ENCODE measurements at places on chromosomes 12 and 14.

- no peak for DNase-seq
Observed at GRCh38 chr12:85322715-85323114, 42.7 kb downstream of the ALX1 start.

- DNase-seq: peak; percentile 62
Observed at GRCh38 chr14:104863131-104863862, 1.8 kb upstream of the CEP170B start.

DNA sequence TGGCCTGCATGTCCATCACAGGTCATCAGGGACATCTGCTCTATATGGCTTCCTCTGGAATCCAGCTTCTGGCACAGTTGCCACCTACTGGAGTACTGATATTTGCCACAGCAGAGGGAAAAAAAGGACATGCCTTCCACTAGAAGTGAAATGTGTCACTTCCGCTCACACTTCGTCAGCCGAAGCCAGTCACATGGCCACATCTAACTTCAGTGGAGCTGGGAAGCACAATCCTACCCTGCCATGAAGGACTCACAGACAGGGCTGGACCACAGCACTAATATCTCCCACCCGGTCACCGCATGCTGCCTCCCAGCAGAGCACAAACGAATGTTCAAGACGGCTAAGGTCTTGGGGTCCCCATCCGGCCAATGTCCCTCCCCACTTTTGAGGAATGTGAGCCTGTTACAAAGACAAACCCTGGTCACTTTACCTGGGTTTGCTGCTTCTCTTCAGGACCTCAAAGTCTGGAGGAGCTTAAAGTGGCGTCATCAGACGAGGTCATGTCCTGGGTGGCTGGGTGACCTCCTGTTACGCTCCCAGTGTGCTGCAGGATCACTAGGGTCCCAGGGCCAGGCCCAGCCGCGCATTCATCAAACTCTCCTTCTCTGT, 98.6 kb downstream of the GCH1 start:
- no peak for DNase-seq

- no peak for DNase-seq
Observed at GRCh38 chr14:38310420-38310995, 54.6 kb upstream of the CLEC14A start.

- DNase-seq: peak; percentile 15
Observed at GRCh38 chr14:102479107-102479506, 30.5 kb downstream of the ANKRD9 start.

DNA sequence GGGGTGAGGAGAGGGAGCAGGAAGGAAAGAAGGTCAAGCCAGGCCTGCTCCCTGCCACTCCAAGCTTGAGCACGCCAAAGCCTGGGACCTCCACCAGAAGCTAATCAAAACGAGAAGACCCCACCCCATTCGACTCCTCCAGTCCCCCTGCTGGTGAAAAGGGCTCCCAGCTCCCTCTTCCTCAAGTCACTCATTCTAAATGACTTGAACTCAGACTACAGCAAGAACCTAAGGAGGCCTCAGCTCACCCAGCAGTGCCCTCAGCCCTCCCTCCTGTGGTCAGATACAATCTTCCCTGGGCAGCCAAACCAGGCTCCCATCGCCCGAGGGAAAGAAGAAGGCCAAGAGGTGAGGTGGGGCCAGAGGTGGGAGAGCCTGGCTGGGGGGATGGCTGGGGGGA, 17.4 kb downstream of the HDAC7 start:
- DNase-seq: no peak

- peak; percentile 90 for DNase-seq
Observed at GRCh38 chr12:124906606-124907261, 7.7 kb downstream of the UBC start.

- no peak for DNase-seq
Observed at GRCh38 chr12:116026768-116027550, 250.5 kb downstream of the MED13L start.

DNA sequence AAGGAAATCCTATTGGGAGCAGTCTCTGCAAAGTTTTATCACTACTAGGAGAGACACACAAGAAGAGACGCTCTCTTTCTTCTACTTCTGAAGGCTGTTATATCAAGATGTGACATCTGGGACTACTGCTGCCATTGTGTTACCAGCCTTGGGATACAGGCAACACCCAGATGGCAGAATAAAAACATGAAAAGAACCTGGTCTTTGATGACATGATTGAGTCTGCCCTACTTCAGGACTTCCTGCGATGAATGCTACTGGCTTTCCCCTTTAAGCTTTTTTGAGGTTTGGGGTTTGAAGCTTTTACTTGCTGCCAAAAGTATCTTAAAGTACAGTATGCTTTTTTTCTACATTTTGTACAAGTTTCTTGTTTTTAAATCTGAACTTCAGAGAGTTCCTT, 29.2 kb upstream of the TRHDE start:
- DNase-seq: no peak

GRCh38 chr12:93317227-93317626, 60.5 kb upstream of the NUDT4 start:
- no peak for DNase-seq
